ENCODE measurements at places on chromosomes 5 and 9. TPM values are rescaled to one million over a fixed set of nuclear protein-coding genes. Genes with fewer than 3 reads are reported as not detected.

Gene SHOC1
- not detected for total RNA-seq

GRCh38 chr9:136982232-136983051 is at the start of gene LCNL1:
Gene LCNL1 (plus strand): TSS chr9:136982993. CDS start chr9:136983587, 594 bp downstream.
- DNase-seq = no peak

GRCh38 chr5:132416306-132417009 is 46.9 kb downstream of the SLC22A5 start:
- no peak for DNase-seq

GRCh38 chr5:9279774-9280173 is 266.1 kb downstream of the SEMA5A start:
- no peak for DNase-seq

DNA sequence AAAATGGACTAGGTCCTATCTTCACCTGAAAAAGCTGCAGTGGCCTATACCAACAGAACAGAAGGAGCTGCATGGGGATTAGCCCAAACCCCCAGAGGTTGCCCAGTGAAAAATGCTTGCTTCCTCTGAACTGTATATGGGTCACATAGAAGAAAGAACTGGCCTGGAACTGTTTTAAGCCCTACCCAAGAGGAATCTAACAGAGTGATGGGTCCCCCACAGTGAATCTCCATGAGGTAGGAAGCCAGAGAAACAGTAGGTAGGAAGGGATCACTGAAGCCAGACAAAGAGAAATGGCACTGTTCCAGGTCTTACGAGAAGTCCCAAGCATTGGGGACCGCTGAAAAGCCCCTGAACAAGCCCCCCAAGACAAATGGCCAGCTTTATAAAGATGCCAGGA is 28.8 kb upstream of the TRIM32 start:
- DNase-seq = no peak

- DNase-seq = no peak
These were observed 78.9 kb downstream of the CFAP95 start for GRCh38 chr9:69899491-69899890.

GRCh38 chr5:149610589-149611255 is 29.4 kb downstream of the ARHGEF37 start:
- DNase-seq = no peak

Gene GPX8
- not detected for total RNA-seq

DNA sequence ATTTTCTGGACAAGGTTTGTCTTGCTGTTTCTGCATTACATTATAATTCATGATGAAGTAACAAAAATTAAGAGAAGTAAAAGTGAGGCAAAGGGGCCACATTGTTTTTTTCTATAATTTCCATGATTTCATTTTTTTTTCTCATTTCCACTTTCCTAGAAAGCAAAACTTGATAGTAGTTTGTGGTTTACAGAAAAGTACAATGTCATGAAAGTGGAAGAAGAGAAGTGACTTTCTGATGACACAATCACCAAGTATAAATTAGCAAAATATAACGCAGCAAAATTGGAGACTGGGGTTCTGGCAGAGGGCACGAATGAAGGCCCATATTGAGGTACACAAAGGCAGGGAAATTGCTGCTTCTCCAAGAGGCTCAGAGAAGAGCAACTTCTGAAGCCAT is 5.0 kb upstream of the IFNA14 start:
- DNase-seq = no peak

Gene SPAAR
- not detected for total RNA-seq

- DNase-seq = no peak
These were observed 31.3 kb downstream of the MARCHF3 start for GRCh38 chr5:126998895-126999570.

GRCh38 chr9:31606678-31607077 is 777.8 kb upstream of the ACO1 start:
- DNase-seq = no peak
